ENCODE measurements at places on chromosomes 16 and 17.

- no peak for DNase-seq
These were observed 268.9 kb downstream of the NTN1 start for GRCh38 chr17:9290226-9290613.

GRCh38 chr17:17783116-17783824 lies 53.5 kb downstream of the SREBF1 start:
- peak; percentile 41 for DNase-seq

DNA sequence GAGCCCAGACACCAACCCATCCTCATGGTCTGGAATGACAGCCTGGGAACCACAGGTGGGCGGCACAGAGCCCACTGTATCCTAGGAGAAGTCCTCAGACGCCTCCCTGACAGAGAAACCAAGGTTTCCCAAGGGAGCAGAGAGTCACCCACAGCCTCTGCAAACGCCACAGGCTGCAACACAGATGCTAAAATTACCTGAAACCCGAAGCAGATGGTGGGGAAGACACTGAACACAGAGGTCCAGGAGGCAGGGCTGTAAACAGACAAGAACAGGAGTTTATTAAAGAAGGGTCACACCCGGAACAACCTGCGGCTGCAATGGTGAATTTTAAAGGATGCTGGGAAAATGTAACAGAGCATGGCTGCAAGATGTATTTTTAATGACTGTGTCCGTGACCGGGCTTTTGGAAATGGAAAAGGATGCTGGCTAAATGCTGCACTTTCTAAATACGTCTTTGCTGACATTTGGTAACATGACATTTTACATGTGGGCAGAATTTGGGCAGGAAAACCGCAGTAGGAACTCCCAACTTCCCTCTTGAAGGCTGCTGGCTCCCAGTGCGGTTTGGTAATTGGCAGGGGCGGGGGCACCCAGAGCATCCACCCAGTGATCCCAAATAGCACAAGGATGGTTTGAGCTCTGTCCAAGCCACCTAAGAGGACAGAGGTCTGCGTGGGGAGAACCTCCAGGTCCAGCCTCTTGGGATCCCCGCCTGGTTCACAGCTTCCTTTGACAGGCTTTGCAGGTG lies 13.1 kb downstream of the SLC38A8 start:
- no peak for DNase-seq

- DNase-seq, result no peak
These were observed 81.8 kb upstream of the DNAJA2 start for GRCh38 chr16:47055136-47055885.

- no peak for DNase-seq
These were observed 833.6 kb upstream of the SOX9 start for GRCh38 chr17:71287071-71287823.

GRCh38 chr17:58806046-58806445 lies 50.4 kb downstream of the PPM1E start:
- no peak for DNase-seq

DNA sequence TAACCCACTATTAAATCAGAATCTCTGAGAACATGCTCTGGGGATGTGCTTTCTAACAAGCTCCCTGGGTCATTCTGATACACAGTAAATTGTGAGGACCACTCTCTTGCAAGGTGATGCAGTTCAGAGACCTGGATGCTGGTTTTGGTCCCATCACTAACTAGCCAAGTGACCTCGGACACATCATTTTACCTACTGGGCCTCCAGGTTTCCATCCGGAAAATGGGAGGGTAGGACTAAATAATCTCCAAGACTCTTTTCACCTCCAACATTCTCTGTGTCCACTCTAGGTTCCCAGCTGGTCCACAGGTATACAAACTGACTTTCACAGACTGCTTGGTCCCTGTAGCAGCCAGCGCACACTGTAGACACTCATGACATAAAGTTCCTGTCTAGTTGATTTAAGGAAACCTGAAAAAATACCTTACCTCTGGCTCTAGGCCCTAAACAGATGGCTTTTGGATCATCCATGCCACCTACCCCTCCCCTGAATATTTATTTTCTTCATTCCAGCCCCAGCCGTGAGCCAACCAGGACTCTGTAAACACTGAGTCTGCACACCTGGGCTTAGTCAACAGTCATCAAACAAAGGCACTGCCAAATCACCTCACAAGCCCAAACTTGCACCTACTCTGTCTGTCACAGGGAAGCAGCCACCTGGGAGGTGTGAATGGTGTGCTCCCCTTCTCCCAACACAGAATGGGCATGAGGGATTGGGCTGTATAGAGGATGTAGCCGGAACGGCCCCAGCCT lies 51.3 kb upstream of the MRPS23 start:
- no peak for DNase-seq

DNA sequence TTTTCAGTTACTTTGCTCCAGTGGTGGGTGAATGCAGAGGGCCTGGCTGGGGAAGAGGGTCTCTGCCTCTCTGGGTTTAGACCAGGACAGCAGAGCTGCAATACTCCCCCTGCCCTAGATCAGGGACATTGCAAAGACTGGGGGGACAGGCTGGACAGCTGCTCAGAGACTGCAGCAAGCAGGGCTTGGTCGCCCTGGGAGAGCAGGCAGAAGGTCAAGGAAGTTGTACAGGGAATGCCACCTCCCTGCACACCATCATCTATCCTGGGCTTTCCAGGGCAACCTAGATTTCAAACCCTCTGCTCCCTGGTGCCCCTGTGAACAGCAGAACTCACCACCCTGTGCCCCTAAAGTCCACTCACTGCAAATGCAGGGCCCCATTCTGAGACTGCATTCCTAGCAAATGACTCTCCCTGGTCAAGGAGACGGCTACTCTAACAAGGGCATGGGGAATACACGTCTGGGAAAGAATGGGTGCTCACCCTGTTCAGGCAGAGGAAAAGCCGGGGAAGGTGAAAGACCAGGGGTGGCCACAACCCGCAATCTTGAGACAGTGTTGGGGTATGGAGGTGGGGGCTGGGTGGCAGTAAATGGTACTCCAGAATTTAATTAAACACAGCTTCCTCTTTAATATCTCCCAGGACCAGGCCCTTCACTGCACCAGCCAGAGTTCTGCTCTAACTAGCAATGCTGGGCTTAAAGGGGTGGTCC lies 1.0 kb downstream of the KIFC3 start:
- DNase-seq, result no peak

DNA sequence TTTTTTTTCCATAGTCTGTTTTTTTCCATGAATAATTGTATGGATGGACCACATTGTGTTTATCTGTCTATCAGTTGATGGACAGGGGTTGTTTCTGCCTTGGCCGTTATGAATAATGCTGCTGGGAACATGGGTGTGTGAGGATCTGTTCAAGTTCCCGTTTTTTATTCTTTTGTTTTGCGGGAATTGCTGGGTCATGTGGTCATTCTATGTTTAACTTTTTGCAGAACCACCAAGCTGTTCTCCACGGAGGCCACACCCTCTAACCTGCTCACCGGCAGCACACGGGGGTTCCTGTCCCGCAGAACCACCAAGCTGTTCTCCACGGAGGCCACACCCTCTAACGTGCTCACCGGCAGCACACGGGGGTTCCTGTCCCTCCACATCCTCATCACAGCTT lies 5.9 kb upstream of the MSLN start:
- no peak for DNase-seq

DNA sequence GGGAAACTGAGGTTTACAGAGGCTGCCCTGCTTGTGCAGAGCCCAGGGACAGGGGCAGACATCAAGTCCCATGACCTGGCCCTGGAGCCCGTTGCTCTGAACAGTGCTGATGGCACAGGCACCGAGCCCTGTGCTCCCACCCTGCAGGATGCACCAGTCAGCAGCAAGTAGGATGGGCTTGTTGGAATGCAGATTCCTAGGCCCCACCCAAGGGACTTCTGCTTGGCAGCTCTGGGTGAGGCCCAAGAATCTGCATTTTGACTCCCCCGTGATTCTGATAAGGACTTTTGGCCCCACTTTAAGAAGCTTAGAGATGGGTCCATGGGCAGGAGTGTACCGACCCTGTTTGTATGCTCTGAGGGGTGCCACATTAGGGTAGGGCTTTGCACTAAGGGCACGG lies 23.3 kb downstream of the LASP1 start:
- no peak for DNase-seq

DNA sequence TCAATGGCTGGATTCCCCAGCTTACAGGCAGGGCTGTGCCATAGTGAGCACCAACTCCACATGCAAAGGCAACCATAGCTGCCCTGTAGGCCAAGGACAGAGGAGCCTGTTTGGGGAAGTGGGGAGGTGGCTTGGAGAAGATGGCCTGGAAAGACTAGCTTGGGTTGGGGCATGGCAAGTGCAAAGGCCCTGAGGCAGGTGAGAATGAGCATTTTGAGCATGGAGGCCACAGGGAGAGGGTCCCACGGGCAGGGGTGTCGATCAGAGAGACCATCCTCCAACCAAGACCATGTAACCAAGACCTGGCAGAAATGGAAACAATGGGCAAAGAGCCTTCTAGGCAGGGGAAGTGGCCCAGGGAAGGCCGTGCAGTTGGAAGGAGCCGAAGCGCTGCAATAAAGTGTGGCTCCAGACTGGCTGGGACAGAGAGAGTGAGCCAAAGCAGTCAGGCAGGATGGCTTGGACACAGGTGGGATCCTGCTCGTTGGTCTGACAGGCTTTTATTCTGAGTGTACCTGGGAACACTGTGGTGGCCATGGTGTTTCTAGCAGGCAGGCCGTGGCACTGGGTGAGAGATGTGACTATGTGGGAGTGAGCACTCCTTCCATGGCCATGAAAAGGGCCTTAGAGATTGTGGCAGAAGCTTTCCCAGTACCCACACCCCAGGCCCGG lies 24.8 kb upstream of the MPRIP start:
- no peak for DNase-seq

- DNase-seq, result no peak
These were observed 948 bp downstream of the UTP18 start for GRCh38 chr17:51261024-51261963.

GRCh38 chr17:9912121-9913099 lies 7.3 kb upstream of the RCVRN start:
- no peak for DNase-seq

DNA sequence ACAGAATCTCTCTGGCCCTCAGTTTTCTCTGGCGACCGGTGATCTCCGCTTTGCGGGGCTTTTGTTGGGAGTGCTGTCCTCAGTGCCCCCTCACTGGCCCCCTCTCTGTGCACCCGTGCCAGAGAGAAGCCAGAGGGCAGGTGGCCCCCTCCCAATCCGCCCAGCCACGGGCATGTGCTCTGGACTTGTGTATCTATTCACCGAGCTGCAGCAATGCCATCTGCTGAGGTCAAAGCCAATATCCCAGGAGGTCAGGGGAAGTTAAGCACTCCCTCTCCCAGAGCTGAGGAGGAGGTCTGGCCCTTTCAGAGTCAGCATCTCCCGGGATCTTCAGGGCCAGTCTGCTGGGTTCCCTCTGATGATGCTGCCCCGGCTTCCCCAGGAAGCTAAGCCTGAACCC lies 5.1 kb downstream of the CACNG5 start:
- no peak for DNase-seq

GRCh38 chr16:50719401-50720337 lies 22.2 kb upstream of the CYLD start:
- DNase-seq, result no peak

DNA sequence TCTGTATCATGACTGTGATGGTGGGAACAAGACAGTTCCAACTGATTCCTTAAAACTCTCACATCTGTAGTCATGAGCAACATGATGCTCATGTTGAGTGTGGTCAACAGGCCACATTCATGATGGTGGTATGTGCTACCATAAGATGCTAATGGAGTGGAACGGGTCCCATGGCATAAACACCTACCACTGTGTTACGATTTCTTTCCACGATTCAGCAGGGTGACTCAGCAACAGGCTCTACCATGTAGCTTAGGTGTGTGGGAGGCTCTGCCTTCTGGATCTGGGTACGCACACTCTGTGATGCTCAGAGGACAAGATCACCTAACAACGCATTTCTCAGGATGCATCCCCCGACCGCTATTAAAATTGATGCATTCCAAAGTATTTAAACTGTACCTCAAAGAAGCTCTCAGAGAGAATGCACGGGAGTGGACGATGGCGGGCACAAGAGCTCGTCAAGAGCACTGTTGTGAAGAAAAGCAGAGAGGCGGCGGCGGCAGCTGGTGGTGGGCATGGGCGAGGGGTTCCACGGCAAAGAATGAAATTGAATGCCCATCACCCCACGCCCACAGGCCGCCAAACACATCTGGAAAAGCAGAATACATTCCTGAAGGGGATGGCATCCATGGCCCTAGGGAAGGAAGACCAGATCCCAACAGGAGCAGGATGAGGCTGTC lies 133.3 kb downstream of the ZNF778 start:
- no peak for DNase-seq

GRCh38 chr16:56047307-56048234 lies 143.7 kb upstream of the GNAO1 start:
- no peak for DNase-seq

DNA sequence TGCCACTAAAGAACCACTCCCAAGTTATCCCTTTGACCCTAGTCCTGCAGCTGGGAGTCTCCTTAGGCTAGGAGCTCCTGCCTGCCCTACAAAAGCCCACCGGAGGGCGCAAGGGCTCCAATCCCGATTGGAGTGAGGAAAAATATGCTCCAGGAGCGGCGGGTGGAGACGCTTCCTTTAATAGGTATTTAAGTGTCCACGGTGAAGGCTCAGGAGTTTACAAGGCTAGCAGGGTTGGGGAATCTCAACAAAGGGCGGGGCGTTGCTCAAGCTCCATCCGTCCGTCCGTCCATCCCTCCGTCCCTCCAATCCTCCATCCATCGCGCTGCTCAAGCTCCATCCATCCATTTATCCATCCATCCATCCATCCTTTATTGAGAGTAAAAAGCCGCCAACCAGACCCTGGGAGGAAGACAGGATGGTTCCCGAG lies 556 bp upstream of the SPNS1 start:
- DNase-seq, result no peak

GRCh38 chr16:11759163-11759834 lies 16.6 kb upstream of the TXNDC11 start:
- DNase-seq, result no peak

GRCh38 chr16:65657556-65657955 lies 535.7 kb upstream of the CDH11 start:
- no peak for DNase-seq

- no peak for DNase-seq
These were observed 88.4 kb downstream of the FTO start for GRCh38 chr16:53792161-53792951.

GRCh38 chr17:75345514-75346167 lies 56.4 kb upstream of the SLC25A19 start:
- DNase-seq, result no peak

DNA sequence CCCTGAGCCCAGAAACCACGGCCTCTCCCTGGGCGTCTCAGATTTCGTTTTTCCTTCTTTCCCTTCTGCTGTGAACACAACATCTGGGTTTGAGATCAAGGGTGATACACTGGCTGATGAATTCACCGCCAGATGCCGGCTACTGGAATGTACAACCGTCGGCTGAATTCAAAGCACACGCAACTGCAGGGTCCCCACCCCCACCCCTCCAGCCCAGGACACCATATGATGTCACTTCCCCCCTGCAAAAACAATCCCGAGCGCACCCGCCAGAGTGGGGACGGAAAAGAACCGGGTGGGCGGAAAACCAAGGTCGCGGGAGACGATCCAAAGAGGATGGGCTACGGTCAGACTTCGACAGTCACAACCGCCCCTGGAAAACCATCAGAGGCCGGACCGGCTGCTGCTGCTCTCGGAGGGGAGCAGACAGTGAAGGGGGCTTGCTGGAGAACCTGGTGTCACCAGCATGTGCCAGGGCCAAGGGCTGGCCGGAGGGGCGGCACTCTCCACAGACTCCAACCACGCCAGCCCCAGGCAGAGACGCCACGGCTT lies 23.3 kb downstream of the CEP295NL start:
- no peak for DNase-seq
